ENCODE measurements at places on chromosomes 5 and 9.

DNA sequence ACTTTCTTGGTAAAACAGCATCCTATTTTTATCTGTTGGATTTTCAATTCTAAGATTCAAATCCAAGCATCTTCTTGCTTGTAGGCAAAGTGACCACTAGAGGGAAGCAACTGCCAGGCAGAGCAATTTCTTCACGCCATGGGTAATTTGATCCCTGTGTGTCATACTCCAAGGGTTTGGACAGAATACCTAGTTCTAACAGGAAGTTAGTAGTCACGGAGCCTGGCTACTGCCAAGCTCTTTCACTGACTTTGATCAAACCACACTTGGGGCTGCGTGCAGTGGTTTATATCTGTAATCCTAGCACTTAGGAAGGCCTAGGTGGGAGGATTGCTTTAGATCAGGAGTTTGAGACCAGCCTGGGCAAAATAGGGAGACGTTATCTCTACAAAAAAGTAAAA lies 473.6 kb upstream of the TNC start:
- peak; percentile 66 for DNase-seq

DNA sequence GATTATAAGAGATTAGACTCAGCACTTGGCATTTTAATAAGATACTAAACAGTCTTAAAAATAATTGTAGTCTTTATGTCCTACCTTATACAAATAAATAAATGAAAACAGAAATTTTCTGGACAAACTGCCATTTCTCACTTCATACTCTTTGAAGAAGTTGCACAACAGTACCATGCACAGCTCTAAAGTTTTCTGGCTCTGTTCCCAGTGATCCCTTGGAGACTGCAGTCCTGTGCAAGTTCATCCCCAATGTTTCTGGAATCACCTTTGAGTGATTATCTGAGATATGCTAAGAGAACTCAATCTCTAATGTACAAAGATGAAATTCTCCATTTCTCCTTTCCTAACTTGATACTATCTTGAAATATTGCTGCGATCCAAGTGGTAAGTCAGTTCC lies 330.4 kb upstream of the EDIL3 start:
- no peak for DNase-seq

DNA sequence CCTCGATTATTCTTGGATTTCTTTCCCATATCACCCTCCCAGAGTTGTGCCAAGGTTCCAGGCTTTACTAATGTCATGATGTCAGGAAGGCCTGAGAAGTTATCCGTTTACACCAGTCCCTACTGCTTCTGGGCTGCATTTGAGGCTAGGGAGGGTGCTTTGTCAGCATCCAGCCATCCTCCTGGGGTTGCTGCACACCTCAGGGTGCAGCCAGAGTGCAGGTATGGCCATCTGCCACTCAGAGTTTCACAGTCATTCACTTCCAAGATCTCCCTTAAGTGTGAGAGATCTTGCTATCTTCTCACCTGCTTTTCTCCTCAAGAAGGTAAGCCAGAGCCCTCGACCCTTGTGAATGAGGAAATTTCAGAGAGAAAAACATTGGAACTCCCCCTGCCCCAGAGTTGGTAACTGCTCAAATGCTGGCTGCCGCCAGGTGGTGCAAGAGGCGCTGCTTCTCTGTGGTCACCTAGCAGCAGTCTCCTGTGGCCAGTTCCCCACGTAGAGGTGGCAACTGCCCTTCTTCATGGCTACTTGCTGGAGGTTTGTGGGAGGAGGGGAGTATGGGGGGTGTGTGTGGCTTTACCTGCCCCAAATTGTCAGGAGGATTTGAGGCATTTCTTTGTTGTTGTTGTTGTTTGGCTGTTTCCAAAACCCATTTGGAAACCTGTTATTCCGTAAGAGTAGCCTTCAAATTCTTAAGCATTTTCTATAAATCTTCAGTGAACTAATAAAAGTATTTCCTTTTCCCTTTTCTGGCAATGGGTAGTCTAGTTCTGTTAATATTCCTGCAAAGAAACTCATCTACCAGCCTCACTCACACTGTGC lies 259.6 kb upstream of the DMRT1 start:
- DNase-seq, result peak; percentile 6

DNA sequence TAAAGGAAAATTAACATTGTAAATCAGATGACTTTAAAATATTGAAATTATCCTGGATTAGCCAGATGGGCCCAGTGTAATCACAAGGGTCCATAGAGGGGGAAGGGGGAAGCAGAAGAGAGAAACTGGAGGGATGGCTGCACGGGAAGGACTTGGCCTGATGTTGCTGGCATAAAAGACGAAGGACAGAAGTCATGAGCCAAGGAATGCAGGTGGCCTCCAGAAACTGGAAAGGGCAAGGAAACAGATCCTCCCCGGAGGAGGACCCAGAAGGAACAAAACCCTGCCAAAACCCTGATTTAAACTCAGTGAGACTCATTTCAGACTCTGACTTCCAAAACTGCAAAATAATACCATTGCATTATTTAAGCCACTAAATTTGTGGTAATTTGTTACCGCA lies 100.2 kb downstream of the ADAMTS2 start:
- DNase-seq, result no peak

All from Calu3 (cell line).